ENCODE measurements at places on chromosomes 1 and 21.

DNA sequence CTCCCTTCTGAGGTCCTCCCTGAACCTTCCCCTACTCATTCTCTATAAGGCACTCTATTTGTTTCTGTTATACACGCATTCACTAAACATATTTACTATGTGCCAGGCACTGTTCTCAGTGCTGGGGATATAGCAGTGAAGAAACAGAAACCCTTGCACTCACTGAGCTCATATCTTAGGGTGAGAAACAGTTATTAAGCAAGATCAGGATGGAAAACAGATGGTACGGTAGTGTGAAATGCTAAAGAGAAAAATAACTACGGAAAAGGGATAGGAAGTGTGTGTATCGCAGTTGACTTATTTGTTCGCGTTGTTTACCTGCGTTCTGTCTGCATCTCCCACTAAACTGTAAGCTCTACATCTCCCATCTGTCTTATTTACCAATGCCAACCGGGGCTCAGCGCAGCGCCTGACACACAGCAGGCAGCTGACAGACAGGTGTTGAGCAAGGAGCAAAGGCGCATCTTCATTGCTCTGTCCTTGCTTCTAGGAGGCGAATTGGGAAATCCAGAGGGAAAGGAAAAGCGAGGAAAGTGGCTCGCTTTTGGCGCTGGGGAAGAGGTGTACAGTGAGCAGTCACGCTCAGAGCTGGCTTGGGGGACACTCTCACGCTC is 572 bp downstream of the CYB5RL start:
- no peak for DNase-seq

DNA sequence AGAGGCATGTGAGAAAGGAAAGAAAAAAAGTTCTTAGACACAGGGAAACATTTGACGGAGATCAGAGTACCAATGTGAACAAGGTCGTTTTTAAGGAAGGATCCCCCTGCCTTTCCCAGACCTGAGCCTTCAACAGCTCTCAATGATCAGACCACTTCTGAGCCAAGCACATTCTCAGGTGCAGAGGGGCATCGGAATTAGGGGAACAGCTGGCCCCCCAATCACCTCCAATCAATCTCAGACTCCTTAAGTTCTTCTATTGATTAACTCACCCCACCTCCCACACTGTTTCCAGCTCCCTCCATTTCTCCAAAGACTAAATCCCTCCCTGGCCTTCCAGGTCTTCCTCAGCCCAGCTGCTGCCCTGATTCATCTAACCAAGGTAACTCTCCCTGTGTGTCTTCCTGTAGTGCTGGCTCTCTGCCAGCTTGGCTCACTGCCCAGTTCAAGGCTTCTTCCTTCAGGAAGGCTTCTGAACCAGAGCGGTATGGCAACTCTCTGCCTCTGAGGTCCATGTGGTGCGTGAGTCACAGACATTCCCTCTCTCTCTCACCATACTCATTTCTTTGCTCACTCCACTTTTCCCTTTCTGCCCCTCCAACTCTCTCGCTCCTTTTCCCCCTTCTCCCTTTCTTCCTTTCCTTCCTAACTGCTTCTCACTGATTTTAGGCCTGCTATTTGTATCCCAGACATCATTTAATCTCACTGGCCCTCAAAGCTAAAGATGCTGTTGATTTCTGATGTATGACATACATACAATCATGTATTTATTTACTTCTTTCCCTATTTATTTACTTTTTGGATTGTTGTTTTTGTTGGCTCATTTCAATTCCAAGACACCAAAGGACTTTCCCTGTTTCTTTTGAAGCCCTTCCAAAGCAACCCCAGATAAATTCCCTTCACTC is 18.1 kb downstream of the CFAP45 start:
- peak; percentile 96 for DNase-seq

DNA sequence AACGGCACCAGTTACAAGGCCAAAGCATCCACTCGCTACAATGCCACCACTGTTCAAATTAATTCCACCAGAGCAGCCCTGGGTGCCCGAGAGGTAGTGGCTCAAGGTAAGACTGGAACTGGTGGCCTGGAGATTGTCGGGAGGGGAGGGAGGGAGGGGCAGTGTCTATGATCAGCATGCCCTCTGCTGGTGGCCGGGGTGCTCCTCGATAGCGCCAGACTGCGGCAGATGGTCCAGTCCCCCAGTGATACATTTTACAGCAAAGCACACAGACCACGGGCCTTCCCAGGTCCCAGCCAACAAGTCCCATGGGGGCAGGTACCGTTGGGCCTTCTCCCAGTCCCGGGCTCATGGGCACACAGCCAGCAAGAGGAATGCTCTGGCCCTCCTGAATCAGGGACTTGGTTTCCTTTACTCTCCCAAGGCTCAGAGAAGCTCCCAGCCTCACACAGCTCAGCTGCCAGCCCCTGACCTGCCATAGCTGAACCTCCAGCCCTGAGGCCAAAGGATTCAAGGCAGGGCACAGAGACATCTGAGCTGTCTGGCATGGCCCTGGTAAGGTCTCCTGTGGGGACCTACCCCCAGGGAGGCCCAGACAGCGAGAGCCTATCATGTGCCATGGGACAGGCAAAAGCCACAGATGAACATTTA is 15.3 kb downstream of the ACOT7 start:
- DNase-seq = no peak

DNA sequence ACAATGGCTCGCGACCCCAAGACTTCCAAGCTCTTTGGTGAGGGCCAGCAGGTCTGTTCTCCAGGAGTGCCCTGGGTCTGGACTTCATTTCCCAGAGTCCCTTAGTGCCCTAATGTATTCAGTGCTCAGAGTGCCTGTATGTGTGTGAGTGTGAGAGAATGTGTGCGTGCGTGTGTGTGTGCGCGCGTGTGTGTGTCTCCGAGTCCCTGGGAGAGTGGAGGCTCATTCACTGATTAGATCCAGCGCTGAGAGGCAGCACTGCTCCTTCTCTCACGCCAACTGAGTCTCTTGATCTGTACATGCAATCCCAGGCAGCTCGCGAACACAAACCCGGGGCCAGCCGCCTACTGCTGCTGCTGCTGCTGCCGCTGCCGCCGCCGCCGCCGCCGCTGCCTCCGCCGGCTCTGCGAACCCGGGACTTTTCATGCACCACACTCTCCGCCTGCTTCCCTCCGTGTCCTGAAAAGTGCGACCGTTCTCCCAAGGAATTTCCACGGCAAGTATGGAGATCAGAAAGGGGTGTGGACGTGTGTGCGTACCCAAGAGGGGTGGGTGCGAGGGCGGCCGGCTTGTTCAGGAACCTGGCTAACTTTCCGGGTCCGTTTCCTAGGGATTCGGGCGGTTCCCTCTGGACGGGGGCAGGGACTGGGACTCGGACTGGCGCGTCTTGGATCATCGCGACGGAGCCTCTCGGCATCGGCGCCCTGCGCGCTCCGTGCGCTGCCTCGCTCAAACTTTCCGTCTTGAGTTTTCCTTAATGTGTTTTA is at the start of gene RNF220:
TSS of gene RNF220 (plus strand) at position 225 of the 767 bp plus-strand sequence.
- peak; percentile 79 for DNase-seq

DNA sequence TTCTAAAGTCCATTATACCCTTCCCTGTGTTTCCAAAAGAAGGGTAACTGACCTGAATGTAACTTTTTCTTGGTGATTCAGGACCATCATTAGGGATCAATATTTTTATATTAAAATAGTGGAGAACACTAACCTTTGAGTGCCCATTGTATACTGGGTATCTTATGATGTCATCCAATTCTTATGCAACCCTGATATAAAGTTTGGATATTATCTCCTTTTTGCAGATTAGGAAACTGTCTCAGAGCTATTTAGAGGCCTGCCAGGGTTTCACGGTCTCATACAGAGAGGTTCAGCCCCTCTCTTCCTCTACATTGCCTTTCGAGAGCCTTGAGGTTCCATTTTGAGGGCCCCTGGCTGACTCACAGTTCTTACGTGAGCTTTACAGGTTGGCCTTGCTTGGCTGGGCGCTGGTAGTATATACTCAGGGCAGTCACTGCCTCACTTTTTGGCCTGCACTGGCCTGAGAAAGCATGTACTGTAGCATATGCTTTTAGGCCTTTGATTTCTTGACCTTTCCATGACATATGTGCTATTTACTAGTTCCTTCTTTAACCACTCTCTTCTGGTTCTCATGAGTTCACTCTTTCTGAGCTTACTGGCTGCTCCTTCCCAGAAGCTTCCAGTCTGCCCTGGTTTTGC is 15.7 kb upstream of the FOXO6 start:
- no peak for DNase-seq

DNA sequence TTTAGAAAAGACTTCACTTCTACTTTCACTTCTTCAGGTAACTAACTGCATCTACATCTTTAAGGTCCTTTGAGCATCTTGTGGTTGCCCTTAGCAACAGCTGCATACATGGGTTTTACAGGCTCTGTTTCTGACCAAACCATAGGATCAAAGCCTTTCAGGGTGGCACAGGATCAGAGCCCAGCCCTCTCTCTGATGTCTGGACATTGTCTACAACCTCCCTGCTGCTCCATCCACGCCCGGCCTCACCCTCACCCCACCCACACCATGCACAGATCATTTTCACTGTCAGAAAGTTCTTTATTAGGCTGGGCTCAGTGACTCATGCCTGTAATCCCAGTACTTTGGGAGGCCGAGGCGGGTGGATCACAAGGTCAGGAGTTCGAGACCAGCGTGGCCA is 5.2 kb downstream of the NCF2 start:
- DNase-seq = peak; percentile 7

- no peak for DNase-seq
Observed at GRCh38 chr21:16502273-16502672, 772.5 kb downstream of the USP25 start.

- DNase-seq = no peak
Observed at GRCh38 chr1:182288749-182289604, 102.6 kb downstream of the GLUL start.

DNA sequence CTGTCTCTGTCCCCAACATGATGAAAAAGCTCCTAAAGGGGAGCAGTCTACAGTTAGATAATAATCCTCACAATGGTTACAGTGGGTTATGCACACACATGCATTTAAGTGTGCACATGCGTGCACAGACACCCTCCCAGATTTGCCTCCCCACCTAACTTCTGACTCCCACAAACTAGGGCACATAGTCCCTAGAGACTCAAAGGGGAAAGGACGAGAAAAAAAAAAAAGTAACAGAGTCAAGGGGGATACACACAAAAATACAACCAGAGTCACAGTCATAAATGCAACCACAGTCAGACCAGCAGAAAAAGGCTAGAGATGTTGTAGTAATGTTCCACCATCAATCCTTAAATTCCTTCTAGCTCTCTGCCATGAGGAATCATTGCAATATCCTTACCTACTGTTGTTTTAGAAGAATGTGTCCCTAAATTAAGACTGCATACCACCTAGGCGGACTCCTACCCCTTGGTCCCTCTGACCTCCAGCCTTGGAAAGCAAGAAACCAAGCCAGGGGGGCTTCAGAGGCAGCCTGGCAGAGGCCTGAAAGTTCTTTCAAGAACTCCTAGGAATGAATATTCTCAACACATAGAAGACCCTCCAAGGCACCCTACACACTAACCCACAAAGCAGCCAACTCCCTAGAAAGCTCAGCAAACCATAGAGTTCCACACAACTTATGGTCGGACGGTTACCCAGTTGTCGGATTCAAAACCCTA is 1.3 kb downstream of the CRTC2 start:
- DNase-seq = no peak

- no peak for DNase-seq
Observed at GRCh38 chr1:151164732-151165280, 896 bp downstream of the LYSMD1 start.

DNA sequence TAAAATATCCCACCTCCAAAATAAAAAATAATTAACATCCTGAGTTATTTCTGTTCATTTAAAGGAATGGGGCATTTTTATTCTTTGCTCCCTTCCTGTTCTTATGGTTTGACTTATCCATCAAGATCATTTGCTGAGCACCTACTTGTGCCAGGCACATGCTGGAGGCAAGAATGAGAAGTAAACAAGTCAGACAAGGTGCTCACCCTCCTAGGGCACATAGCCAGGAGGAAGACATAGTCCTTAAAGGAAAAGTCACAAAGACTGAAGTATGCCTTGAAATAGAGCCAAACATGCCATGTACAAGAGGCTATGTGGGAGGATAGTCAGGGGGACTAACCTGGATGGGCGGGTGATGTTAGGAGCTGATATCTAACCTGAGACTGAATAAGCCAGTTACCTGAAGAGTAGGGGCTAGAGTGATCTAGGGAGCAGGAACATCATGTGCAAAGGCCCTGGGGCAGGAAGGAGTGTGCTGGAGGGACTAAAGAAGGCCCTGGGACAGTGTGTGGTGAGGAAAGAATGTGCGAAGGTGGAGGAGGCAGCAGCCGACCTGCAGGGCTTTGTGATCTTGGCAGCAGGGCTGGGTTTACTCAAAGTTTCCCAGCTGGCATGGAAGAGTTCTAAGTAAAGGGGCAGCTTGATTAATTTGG is 233.5 kb downstream of the MATN1 start:
- DNase-seq = no peak

- no peak for DNase-seq
Observed at GRCh38 chr1:12296623-12297022, 66.8 kb downstream of the VPS13D start.

DNA sequence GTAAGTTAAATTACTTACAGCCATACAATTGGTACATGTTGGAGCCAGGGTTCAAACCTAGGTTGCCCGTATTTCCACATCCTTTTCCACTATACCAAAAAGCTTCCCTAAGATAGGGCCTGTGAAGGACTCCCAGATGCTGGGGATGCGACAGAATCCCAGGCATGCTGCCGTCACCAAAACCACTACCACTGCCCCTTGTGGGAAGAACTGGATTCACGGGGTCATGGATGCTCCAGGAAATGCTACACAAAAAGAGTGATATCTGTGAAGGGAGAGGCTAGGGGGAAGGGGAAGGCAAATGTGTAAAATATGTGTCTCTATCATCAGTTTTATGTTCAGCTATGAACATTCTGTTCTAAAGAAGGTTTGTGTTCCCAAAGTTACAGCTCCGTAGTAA is 133.9 kb upstream of the IVNS1ABP start:
- no peak for DNase-seq

- DNase-seq = no peak
Observed at GRCh38 chr1:242398351-242398750, 126.1 kb downstream of the PLD5 start.

DNA sequence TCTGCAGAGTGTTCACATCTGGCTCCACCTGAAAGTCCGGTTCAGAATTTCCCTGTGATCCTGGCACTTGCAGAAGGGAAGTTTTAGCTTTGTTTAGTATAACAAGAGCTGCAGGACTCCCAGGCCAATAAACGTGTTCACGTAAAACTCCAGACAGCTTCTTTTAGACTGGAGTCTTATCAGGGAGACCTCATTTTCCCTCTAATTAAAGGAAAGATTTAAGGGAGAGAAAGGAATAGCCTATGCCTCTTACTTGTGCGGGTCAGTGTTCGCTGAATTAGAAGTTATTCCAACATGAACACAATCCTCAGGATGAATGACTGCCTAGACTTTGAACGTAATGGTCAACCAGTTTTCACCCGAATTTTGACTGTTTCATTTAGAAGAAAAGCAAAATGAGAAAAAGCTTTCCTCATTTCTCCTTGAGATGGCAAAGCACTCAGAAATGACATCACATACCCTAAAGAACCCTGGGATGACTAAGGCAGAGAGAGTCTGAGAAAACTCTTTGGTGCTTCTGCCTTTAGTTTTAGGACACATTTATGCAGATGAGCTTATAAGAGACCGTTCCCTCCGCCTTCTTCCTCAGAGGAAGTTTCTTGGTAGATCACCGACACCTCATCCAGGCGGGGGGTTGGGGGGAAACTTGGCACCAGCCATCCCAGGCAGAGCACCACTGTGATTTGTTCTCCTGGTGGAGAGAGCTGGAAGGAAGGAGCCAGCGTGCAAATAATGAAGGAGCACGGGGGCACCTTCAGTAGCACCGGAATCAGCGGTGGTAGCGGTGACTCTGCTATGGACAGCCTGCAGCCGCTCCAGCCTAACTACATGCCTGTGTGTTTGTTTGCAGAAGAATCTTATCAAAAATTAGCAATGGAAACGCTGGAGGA is 202.1 kb upstream of the SGIP1 start:
- DNase-seq = no peak

GRCh38 chr1:53237638-53238037 is 680 bp downstream of the MAGOH start:
- DNase-seq = no peak

All from HCT116 (cell line).